ENCODE measurements at places on chromosomes 6 and 20.

DNA sequence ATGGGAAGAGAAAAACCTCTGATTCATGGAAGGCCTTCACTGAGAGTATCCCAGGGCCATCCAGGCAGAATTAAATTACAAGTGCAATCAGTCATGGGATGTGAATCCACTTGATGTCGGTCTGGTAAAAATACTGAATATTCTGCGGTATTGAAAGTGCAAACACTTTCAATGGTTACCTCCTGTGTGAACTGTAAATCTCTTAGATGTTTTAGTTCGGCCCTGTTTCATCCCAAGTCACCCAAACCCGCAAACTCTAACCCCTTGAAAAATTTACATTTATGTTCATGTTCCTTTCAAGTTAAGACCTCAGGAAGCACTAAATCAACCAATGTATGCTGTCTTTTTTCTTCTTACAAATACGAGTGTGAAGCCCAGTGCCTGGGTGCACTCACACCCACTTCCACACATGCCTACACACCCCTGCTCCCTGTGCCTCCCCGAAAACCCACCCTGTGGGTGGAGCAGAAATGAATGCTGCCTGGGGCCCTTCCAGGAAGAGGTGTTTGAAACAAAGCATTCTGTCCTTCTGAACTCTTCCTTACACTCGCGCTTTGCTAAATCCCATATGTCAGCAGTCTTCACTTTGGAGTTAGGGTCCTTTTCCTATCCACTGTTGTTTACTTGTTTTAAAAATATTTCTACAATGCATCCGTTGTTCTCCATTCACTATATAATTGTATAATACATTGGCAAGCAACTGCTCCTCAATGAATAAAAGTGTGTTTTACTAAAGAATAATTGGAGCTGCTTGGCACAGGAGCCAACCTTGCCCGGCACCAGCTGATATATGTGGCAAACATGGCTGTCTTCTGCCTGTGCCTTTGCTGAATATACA is 62.7 kb downstream of the FYN start:
- DNase-seq: peak; percentile 9

DNA sequence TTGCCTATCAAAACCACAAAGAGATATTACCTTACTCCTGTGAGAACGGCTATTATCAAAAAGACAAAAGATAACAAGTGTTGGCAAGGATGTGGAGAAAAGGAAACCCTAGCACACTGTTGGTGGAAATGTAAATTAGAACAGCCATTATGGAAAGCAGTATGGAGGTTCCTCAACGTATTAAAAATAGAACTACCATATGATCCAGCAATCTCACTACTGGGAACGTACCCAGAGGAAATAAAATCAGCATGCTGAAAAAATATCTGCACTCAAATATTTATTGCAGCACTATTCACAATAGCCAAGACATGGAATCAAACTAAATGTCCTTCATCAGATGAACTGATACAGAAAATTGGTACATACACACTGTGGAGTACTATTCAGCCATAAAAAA is 149.4 kb upstream of the MLN start:
- DNase-seq: no peak

- no peak for DNase-seq
These were observed 33.2 kb upstream of the TAF8 start for GRCh38 chr6:42017021-42017643.

- DNase-seq: no peak
These were observed 138.3 kb upstream of the CDYL start for GRCh38 chr6:4637691-4638433.

DNA sequence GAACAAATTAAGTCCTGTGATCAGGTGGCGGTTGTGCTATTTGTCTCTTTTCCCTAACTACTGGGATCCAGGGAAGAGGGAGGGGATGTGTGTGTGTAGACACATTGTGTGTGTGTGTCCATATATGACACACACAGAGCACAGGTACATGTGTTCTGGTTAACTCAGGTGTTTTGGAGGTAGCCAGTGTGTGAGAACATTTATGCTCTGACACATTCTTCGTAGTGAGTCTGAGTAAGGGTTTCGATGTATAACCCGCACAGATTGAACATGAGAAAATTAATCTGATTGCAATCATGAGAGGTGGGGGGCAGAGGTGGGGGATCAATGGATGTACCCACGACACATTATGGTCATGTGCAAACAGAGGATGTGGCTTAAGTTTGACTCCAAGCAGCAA is 12.6 kb downstream of the ZC3H12D start:
- no peak for DNase-seq

DNA sequence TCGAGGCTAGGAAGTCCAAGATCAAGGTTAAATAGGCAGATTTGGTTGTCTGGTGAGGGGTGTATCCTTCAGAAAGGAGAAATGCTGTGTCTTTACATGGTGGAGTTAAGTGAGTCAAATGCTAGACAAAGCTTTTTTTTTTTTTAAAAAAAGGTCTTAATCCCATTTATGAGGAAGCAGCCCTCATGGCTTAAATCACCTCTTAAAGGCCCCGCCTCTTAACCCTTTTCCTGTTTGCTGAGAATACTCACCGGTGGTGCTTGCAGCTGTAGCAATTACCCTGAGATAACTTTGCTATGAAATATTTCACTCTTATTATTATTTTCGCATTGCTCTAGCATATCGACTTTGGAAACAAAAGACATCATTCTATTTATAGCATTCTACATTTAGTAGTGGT is 30.8 kb downstream of the FBXO30 start:
- no peak for DNase-seq

GRCh38 chr6:16450821-16451220 is 212.4 kb downstream of the GMPR start:
- no peak for DNase-seq

DNA sequence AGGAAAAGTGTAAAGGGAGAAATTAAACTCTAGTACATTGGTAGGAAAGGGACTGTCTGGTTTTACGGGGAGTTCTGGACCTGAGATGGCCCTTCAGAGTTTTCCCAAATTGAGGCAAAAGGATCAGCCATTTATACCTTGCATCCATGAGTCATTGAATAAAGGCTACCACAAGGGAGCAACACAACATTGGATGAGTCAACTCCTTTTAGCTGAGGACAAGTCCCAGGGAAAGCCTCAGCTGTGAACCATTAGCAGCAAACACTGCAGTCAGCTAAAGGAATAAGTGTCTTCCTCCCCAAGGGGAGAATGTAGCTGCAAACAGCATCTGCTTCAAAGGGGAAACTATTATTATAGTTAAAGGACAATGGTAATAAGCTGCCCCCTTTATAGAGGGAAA is 468.7 kb upstream of the ID4 start:
- no peak for DNase-seq

GRCh38 chr6:158043008-158043407 is 61.3 kb downstream of the SYNJ2 start:
- no peak for DNase-seq

DNA sequence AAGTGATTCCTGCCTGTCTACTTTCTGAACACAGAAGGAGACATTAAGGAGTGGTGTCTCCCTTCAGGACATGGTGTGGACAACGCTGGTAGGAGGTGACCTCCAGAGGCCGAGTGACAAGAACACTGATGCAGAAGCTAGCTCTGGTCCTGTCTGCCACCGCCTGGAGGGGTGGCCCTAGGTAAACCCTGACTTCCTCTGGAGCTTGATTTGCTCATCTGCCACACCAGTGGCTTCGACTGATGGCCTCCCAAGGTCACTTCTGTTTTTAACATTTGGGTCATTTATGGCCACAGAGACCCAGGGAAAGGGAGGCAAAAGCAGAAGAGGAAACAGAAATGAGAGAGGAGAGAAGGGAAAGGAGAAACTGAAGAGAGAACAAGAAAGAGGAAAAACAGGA is 49.4 kb upstream of the SLC22A23 start:
- no peak for DNase-seq

GRCh38 chr6:169233181-169233580 is 20.5 kb downstream of the THBS2 start:
- DNase-seq: no peak

GRCh38 chr20:42379385-42379784 is 761.2 kb upstream of the CHD6 start:
- no peak for DNase-seq

GRCh38 chr6:158785036-158785435 is 34.1 kb downstream of the EZR start:
- DNase-seq: no peak

GRCh38 chr6:90646940-90647339 is 60.1 kb upstream of the MAP3K7 start:
- DNase-seq: no peak

DNA sequence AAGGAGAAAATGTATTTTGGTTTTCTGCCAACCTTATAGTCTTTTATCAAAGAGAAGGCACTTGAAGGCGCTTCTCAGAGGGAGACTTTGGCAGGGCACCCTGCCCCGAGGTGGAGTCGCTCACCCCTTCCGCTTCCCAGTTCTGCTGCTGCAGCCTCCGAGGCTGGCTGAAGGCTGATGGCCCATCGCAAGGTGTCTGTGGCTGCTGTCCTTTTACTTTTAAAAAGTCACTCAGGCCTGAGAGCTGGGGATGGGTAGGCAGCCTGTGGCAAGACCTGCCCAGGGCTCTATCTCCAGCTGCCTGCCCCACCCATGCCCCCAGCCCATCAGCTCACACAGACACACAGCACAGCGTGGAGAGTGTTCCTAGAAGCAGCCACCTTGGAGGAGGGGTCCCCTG is 206.6 kb upstream of the CST7 start:
- no peak for DNase-seq

DNA sequence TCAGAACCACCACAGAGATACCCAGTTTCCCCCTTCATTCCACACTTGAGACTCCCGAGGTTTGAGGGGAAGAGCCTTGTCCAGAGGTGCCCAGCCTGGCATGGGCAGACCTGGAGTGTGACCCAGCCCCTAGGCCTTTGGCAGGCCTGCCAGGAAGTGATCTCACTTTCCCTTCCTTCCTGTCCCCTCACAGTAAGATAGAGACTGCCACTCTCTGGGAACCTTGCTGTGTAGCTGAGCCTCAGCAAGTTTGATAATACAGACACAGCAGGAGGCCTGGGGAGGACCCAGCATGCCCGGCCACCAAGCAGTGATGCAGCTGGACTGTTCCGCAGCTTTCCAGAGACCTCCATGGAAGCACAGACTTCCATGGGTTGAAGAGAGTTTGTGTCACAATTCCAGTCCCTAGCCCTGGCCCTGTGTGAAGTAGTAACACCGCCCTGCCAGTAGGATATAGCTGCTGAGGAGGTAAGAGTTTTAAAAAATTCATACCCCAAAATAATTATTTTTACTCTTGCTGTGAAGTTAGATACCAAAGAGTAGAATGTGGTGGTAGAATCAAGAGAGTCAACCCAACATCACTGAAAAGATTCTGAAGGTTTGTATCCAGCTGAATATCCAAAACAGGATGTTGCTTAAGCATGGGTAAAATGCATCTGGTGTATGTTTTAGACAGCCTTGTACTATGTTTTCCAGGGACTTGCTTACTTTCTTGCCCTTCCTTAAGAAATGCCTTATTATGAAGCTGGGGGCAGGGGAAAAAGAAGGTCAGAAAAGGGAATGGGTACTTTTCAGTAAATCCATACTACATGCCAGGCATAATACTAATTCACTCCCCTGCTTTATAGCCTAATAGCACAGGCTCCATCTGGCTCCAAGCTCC is 16.3 kb downstream of the PKIG start:
- DNase-seq: no peak

- DNase-seq: no peak
These were observed 82.7 kb downstream of the JAG1 start for GRCh38 chr20:10590950-10591671.

GRCh38 chr20:22584522-22584921 is at the start of gene FOXA2:
Gene FOXA2 (minus strand): TSS chr20:22584572. CDS start chr20:22584278, 294 bp downstream.
- peak; percentile 42 for DNase-seq

DNA sequence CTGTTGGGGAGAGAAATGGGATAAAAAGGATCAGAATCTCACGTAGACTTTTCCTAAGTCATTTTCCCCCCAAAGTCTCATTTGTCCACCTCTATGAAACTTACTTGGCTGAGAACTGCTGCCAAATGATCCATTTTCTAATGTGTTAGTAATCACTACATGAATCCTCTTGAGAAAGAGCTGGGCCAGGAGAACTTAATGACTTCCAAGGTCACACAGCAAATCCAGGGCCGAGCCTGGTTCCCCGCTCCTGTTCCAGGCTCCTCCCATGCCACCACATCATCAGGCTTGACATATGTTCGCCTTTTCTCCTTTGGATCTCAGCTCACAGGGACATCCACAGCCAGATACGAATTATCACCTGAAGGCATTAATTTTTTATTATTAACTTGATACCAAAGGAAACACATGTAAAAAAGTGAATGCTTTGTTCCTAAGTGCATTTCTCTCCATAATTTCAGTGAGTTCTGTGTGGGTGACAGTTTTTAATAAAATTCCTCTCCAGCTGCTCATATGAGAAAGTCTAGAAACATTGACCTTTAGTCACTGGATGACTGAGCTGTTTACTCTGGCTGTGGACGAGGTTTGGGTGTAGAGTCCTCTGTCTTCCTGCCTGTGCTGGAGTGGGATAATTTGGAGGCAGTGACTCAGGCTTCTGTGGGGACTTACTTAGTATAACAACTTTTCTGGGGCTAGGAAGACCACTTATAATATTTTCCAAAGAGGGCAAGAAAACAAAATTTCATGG is 276.3 kb downstream of the PAX1 start:
- DNase-seq: no peak

DNA sequence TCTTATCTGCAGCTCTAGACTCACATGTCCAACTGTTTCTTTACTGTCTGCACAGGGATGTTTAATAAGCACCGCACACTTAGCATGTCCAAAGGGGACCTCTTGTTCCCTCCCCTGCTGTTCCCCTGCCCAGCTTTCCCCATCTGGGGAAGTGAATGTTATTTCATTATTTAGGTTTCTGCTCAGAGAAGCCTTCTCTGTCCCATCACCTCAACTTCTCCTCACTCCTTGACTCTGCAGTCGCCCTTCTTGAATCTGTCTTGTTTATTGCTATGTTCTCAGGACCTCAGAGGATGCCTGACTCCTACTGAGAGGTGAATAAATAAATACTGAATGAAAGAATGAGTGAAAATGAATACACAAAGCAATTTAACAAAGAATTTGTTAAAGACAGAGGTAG is 121.0 kb downstream of the SASH1 start:
- no peak for DNase-seq

DNA sequence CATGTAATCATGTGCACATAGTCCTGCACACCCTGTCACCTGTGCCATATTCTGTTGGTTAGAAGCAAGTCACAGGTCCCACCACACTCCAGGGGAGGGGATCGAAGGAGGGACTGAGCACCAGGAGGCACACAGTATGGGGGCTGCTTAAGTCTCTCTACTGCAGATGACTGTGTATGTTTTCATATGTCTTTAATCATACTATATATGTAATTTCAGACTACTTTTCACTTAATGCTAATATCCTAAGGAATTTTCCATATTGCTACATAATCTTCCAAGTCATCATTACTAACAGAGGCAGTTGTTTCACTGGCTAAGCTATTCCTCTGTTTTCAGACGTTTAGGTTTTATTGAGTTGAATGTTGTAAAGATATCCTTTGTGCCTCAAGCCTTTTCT is 10.8 kb downstream of the EFCAB8 start:
- DNase-seq: no peak

- no peak for DNase-seq
These were observed 29.2 kb downstream of the AFDN start for GRCh38 chr6:167855825-167856425.
